Left renal pelvis (tissue), 4 donors: ENCODE measurements at places on chromosomes 5 and 9.
A peak's percentile ranks its signal among the peaks of the same experiment; 100 is the strongest.

- DNase-seq, result no peak
These were observed 7.4 kb downstream of the UGCG start for GRCh38 chr9:111904026-111904425.

DNA sequence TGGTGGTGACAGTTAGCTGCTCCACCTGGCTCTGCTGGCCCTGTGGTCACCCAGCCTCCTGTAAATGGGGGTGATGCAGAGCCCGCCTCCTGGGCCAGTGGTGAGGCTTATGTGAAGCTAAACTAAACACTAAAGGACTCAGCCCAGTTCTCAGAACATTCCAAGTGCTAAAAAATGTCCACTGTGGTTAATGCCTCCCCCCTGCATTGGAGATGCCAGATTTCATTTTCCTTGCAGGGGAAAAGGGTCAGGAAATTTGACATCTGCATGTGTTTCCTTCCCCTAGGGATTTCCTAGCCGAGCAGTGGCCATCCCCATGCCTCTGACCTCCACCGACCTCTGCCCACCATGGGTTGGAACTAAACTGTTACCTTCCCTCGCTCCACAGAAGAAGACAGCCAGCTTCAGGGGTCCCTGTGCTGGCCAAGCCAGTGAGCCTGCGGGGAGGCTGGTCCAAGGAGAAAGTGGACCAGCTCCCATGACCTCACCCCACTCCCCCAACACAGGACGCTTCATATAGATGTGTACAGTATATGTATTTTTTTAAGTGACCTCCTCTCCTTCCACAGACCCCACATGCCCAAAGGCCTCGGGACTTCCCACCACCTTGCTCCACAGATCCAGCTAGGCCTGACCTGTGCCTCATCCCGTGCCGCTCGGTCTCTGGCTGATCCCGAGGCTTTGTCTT lies 13.0 kb downstream of the CD74 start:
- no peak for DNase-seq

DNA sequence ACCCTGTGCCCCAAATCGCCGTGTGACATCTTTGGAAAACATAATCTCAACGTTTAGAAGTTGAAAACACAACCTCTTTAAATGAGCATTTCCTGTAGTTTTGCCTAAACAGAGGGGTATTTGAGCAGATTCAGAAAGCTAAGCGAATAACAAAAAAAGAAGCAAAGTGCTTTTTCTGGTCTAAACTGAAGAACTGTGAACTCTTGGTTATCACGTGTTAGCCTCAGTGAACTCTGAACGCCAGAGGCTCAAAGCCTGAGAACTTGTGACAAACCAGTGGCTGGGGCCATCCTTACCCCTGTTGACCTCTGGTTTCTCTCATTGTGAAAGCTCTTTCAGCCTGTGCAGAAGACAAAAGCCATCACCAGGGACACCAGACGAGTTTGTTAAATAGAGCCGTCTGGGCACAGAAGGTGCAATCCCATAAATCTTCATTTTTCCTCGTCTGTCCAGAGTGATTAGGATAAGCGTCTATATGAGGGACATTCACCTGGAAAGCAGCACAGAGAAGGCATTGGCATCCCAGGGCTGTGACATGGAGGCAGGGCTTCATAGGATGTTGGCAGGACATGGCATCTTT lies 61.4 kb upstream of the ICE1 start:
- DNase-seq, result no peak

GRCh38 chr5:123735384-123735783 lies 223.4 kb downstream of the CSNK1G3 start:
- no peak for DNase-seq

- DNase-seq, result no peak
These were observed 312.4 kb downstream of the DOCK8 start for GRCh38 chr9:526904-527591.

DNA sequence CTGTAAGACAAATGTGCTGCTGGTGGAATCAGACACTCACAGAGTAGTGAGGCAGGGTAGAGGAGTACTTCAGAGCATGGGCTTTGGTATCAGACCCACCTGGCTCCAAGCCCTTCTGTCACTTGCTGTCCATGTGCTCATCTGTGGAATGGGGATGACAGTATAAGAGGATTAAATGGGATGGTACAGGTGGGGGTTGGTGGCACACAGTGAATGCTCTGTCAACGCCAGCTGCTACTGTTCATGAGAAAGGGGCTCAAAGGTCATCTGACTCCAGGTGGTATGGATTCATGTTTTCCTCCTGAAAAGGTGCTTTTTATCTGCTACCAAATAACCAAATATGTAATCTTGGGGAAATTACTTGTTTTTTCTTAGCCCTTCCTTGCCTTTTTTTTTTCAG lies 23.0 kb upstream of the PPARGC1B start:
- no peak for DNase-seq

GRCh38 chr5:14667770-14668169 lies 3.3 kb downstream of the OTULIN start:
- no peak for DNase-seq

- no peak for DNase-seq
These were observed 55.6 kb downstream of the EHMT1 start for GRCh38 chr9:137674307-137674975.

DNA sequence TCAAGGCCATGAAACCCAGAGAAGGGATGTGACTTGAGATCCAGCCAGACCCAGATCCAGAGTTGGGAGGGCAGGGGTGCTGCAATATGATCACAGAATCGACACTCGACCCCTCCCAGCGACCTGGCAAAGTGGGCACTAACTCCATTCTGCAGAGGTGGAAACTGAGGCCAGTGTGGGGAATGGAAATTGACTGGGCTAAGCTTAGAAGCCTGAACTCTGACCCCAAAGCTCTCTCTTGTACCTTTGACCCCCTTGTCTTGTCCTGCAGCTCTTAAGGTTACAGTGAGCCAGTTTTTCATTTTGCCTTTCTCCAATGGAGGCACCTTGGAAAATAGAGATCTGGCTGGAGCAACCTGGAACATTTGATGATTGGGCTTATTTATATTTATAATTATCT lies 14.5 kb upstream of the ERGIC1 start:
- no peak for DNase-seq

DNA sequence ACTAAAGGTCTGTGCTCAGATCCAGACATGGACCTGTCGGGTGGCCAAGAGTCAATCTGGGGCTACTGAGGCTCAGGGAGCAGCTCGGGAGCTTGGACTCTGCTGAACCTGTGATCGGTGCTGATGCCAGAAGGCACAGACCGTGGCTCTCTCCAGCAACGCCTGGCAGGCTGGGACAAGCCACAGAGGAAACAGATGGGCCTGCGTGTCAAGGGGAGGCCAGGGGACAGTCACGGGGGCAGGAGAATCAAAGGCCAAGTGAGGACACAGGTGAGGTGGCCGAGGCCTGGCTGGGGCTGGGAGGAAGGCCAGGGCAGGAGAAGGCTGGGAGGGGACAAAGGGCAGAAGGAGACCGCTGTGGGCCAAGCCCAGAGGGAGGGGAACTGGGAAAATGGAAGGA lies 43.4 kb downstream of the EPB41L4B start:
- no peak for DNase-seq

DNA sequence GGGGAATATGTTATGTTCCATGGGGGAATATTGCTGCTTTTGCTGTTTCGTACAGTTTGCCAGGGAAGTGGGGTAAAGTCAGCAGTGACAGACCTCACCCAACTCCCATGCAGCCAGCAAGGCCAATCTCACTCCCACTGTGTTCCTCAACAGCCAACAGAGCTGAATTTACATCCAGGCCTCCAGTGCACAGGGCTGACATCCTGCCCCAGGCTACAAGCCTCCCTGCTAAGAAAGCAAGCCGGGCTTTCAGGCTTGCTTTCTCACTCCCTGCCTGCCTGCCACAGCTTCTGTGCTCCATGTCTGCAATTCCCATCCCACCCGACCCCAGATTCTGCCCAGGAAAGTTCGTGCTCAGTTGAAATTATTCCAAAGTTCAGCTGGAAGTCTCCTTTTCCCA lies 25.5 kb upstream of the SNCAIP start:
- no peak for DNase-seq

GRCh38 chr5:77947041-77947428 lies 170.9 kb upstream of the TBCA start:
- no peak for DNase-seq

GRCh38 chr5:75335952-75336614 lies 937 bp upstream of the HMGCR start:
- DNase-seq, result peak; percentile 35

DNA sequence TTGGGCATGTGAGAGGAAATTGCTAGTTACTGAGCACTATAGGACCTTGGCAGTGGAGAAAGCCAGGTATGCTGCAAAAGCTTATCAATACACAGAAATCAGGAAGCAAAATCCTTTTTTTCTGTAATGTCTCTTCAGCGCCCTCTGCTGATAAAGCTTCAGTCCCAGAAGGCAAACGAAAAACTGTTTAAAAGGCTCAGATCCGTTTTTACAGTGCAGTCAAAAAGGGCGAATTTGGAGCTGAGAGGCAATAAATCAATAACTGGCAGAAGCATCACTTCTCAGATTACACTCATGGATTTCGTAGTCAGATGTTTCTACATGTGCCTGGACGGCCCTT lies 1.1 kb upstream of the MAN2A1 start:
- no peak for DNase-seq
